ENCODE measurements at places on chromosomes 16 and 17. TPM values are rescaled to one million over a fixed set of nuclear protein-coding genes. Genes with fewer than 3 reads are reported as not detected.

TOX3 gene
- 6.0 TPM for total RNA-seq

SCARF1 gene
- 0.51 TPM for total RNA-seq

CXCL16 gene
- total RNA-seq: 55.3 TPM

CTRB1 gene
- not detected for total RNA-seq

HOXB1 gene
- total RNA-seq: not detected
